ENCODE measurements at places on chromosomes 5 and 9.

- no peak for DNase-seq
These were observed 29.9 kb upstream of the C7 start for GRCh38 chr5:40879163-40879942.

DNA sequence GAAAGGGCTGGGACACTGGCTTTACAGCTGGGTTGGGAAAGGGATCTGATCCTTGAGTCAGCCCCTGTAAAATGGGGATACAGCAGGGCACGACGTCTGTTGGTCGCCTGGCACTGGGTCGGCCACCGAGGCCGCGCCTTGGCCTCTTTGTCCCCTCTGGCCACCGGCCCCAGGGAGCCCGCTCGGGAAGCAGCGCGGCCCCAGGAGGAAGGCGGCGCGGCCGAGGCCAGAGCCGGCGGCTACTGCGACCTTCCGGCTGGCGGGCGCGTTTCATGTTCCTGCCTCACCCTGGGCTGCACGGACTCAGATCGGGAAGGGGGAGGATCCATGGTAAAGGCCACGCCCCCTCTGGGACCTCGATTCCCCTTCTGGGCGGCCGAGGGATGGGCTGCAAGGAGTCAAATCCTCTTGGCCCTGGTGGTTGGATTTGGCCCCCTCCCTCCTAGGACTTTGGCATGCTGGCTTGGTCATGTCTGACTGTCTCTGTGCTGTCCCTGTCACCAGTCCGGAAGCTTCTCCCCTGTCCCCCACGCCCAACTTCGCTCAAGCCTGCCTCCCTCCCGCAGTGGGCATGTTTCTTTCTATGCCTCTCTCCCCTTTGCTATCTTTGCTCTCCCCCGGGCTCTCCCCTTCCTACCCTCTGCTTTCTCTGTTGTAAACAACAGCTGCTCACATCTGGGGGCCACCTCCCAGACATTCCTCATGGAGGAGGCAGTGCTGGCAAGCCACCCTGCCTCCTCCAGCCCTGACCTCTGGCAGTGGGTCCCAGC is 25.8 kb downstream of the FPGS start:
- no peak for DNase-seq

GRCh38 chr5:33501899-33502298 is 61.1 kb downstream of the TARS1 start:
- no peak for DNase-seq

- no peak for DNase-seq
These were observed 19.6 kb upstream of the TNC start for GRCh38 chr9:115137526-115137925.

Measured in CD4-positive, alpha-beta T cell (primary cell).